ENCODE measurements at places on chromosomes 12 and 14. TPM values are rescaled to one million over a fixed set of nuclear protein-coding genes. Genes with fewer than 3 reads are reported as not detected.

GRCh38 chr12:60162988-60163720, 567.3 kb downstream of the SLC16A7 start:
- no peak for DNase-seq

The TRHDE gene
- total RNA-seq = 2.7 TPM

GRCh38 chr14:102479107-102479506, 30.5 kb downstream of the ANKRD9 start:
- no peak for DNase-seq

DNA sequence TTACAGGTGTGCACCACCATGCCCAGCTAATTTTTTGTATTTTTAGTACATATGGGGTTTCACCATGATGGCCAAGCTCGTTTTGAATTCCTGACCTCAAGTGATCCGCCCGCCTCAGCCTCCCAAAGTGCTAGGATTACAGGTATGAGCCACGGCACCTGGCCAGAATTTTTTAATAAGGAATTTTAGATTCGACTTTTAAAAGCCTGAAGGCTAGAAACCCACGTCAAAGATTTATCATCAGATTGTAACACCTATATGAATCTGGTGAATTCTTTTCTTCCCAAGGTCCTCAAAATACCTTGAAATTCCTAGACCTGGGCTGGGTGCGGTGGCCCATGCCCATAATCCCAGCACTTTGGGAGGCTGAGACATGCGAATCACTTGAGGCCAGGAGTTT, 18.7 kb upstream of the MMP19 start:
- DNase-seq = no peak

GRCh38 chr14:42869681-42870080, 1263.0 kb downstream of the LRFN5 start:
- no peak for DNase-seq

DNA sequence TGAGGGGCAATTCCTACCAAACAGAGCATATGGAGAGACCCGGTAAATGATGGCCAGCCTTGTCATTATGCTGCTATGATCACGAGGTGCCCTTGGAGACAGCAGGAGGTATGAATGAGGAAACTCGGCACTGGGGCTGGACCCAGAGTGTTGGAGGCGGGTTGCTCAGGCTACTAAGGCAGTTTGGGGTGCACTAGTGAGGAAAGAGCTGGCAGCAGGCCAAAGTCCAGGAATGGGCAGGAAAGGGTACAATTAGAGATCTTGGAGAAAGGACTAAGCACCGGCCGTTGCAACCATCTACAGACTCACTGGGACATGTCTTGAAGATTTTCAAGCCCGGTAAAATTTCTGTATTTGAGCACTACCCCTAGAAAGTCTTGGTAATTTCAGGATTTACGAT, 54.3 kb downstream of the CD9 start:
- no peak for DNase-seq

The SNW1 gene
- total RNA-seq = 90.8 TPM

DNA sequence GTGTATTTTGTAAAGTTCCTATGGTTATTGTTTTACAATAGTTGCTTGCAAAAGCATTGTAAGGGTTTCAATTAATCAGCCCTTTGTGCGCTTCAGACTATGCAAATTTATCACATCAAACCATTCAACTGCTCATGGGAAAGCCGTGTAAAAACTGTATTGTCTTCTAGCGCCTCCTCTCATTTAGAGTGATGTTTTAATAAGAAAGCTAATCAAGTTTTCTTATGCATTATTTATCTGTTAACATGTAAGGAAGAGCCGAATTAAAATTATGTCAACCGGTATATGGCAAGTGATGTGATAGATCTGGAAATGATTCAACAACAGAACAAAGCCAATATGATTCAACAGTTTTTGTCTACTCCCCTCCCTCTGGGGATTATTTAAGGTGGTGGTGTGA, 92.5 kb upstream of the RFX4 start:
- DNase-seq = no peak

DNA sequence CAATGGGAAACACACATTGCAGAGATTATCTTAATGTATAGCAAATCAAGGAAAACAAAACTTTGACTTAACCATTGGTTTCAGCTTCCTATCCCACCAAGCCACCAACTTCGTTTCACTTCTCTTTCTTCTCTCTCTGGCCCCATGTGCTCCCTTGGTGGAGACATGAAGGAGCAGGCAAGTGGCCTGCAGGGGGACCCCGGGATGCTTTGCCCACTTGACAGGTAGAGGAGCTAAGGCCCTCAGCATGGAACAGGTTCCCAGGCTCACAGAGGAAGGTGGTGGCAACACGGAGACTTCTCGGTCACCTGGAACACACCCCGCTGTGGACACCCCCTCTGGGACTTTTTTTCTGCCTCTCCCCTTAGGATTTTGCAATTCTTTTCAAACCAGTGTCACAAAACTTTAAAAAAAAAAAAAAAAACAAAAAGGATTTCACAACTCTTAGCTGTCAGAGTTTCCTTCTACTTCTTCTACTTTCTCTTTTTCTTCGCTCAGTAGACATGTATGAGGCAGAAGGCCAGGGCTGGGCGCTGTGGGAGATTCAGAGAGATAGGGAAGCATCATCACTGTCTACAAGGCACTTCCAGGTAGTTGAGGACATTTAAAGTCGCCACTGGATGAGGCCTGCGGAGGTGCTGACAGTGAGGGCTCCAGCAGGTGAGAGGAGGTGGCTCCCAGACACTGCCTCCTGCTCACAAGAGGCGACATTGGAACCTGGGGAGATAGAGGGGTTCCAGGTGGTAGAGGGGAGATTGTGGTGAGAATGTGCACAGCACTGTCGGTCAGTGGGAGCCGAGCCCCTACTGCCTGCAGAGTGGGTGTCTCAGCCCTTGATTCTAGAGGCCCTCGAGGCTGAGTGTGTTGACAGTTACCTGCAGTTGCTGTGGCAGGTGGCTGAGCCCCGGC, 119.6 kb downstream of the GCH1 start:
- DNase-seq = no peak

All from progenitor cell of endocrine pancreas (in vitro differentiated cells).